ENCODE measurements at places on chromosomes 16 and 17. TPM values are rescaled to one million over a fixed set of nuclear protein-coding genes. Genes with fewer than 3 reads are reported as not detected.

GRCh38 chr16:83917152-83918120 lies 18.5 kb downstream of the MLYCD start:
- H3K27ac ChIP-seq = no peak overlapping the region
- no peaks in the 10 kb centered on the region for H3K27me3 ChIP-seq
- DNase-seq = no peak
- H3K4me1 ChIP-seq = peaks cover 10% of the 10 kb centered on the region
- no peak overlapping the region for H3K4me3 ChIP-seq

GRCh38 chr17:16952401-16952800 lies 19.5 kb downstream of the TNFRSF13B start:
- H3K27ac ChIP-seq = no peak overlapping the region
- no peaks in the 10 kb centered on the region for H3K36me3 ChIP-seq
- H3K4me1 ChIP-seq = no peaks in the 10 kb centered on the region
- no peak overlapping the region for H3K4me3 ChIP-seq

DNA sequence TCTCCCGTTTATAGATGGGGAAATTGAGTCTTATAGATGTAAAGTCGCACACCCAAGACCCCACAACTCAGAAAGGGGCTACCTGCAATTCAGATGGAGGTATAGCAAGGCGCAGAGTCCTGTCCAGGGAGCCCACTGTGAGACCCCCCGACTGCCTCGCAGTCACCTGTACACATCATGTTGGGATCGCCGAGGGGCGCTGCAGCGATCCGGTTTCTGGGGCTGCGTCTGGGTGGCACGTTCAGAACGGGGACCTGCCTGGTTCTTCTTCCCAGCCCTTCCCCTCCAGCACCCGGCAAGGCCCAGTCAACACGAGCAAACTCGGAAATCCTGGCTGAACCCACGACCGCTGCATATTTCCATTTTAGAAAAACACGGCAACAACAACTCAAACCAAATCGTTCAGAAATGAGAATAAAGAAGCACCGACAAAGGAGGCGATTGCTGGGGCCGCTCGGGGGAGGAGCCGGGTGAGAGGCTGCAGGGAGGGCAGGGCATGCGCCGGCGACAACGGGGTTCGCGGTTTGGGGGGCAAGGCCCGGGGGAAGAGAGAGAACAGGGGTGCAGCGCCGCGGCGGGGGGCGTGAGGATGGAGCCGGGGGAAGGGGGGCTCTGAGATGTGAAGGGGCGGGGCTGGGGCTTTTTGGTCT lies 643 bp downstream of the HSDL1 start:
- no peak for DNase-seq
- peak overlapping the region; percentile 93 for H3K4me3 ChIP-seq
- H3K36me3 ChIP-seq = no peaks in the 10 kb centered on the region

GRCh38 chr16:66660422-66661209 lies 35.9 kb downstream of the CMTM4 start:
- H3K4me3 ChIP-seq = no peak overlapping the region
- no peaks in the 10 kb centered on the region for H3K36me3 ChIP-seq
- peaks cover 10% of the 10 kb centered on the region for H3K4me1 ChIP-seq
- H3K27ac ChIP-seq = no peak overlapping the region
- DNase-seq = no peak
- H3K27me3 ChIP-seq = no peaks in the 10 kb centered on the region

GRCh38 chr16:24138575-24138974 lies 117.6 kb upstream of the CACNG3 start:
- no peak overlapping the region for H3K27ac ChIP-seq
- no peaks in the 10 kb centered on the region for H3K36me3 ChIP-seq
- no peak for DNase-seq

GRCh38 chr16:55760310-55761001 lies 72.4 kb downstream of the CES1 start:
- no peak overlapping the region for H3K27ac ChIP-seq
- no peaks in the 10 kb centered on the region for H3K36me3 ChIP-seq
- no peak for DNase-seq

GRCh38 chr17:29357821-29358232 lies 32.3 kb upstream of the TAOK1 start:
- no peaks in the 10 kb centered on the region for H3K36me3 ChIP-seq
- DNase-seq = no peak
- H3K4me1 ChIP-seq = peaks cover 4% of the 10 kb centered on the region
- no peak overlapping the region for H3K27ac ChIP-seq
- no peak overlapping the region for H3K4me3 ChIP-seq

DNA sequence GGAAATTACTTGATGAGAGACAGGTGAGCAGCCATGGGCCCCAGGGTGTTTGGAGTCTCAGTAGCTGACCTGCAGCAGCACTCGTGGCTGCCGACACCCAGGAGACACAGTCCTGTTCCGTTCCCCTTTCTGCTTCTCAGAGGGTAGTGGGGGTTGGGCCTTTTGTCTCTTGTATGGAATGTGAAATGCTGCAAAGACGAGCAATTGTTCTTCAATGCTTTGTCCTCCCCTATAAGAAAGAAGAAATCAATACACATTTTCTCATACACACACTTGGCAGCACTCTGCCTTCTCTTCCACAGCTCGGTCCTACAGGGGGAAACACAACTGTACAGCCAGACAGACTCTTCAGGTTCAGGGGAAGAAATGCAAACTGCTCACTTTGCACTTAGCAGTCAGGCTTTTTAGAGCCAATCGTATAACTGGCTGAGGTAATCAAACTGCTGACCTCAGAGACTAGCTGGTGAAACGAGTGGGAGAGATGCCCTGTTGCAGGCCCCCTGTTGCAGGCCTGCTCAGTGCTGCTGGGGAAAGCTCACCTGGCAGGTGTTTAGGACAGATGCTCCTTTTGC lies 96.7 kb downstream of the AATF start:
- 0 out of 2 replicates have a peak, but pooled peaks cover 3% of the 10 kb centered on the region for H3K4me1 ChIP-seq
- H3K27ac ChIP-seq = no peak overlapping the region
- no peaks in the 10 kb centered on the region for H3K27me3 ChIP-seq
- no peak for DNase-seq

DNA sequence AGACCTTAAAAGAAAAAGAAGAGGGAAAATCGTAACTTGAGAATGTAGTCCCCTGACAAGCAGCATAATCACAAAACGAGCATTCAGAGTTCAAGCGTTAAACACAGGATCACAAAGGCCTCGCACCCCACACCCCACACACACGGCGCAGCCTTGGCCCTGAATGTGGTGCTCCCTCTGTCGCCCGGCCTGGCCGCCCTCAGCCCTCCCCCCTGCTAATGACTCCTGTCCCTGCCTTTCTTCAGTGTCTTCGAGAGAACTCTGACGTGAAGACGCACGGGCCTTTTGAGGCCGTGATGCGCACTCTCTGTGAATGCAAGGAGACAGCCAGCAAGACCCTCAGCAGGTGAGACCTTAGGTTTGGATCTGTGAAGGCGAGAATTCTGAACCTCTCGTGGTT lies 47.5 kb upstream of the ENDOV start:
- H3K4me3 ChIP-seq = no peak overlapping the region
- DNase-seq = no peak

- H3K27ac ChIP-seq = peak overlapping the region; percentile 94
- no peak overlapping the region for H3K4me3 ChIP-seq
- DNase-seq = no peak
- H3K4me1 ChIP-seq = peaks cover 27% of the 10 kb centered on the region
Measured at GRCh38 chr16:2206780-2207433, 1.7 kb downstream of the MLST8 start.

- DNase-seq = peak; percentile 70
- H3K27me3 ChIP-seq = no peaks in the 10 kb centered on the region
- H3K27ac ChIP-seq = 0 out of 2 replicates have a peak overlapping the region, but pooled peaks have one; percentile 18
- H3K4me1 ChIP-seq = peaks cover 4% of the 10 kb centered on the region
- no peak overlapping the region for H3K4me3 ChIP-seq
Measured at GRCh38 chr16:30628628-30629540, 18.7 kb upstream of the ZNF689 start.

GRCh38 chr16:64712026-64712425 lies 409.8 kb downstream of the CDH11 start:
- no peak overlapping the region for H3K4me3 ChIP-seq
- no peak overlapping the region for H3K27ac ChIP-seq
- no peak for DNase-seq
- H3K27me3 ChIP-seq = no peaks in the 10 kb centered on the region
- no peaks in the 10 kb centered on the region for H3K4me1 ChIP-seq

GRCh38 chr16:71540-72401 lies 660 bp downstream of the RHBDF1 start:
- peak overlapping the region; percentile 84 for H3K27ac ChIP-seq
- H3K4me1 ChIP-seq = peaks cover 38% of the 10 kb centered on the region

- no peak overlapping the region for H3K27ac ChIP-seq
- no peaks in the 10 kb centered on the region for H3K27me3 ChIP-seq
- DNase-seq = no peak
- no peaks in the 10 kb centered on the region for H3K36me3 ChIP-seq
- H3K4me1 ChIP-seq = no peaks in the 10 kb centered on the region
Measured at GRCh38 chr17:57158795-57159194, 73.7 kb downstream of the AKAP1 start.

GRCh38 chr17:51493206-51493605 lies 232.9 kb downstream of the UTP18 start:
- H3K27ac ChIP-seq = no peak overlapping the region
- DNase-seq = no peak
- no peaks in the 10 kb centered on the region for H3K36me3 ChIP-seq
- no peaks in the 10 kb centered on the region for H3K4me1 ChIP-seq
- H3K27me3 ChIP-seq = peaks cover 9% of the 10 kb centered on the region
- H3K4me3 ChIP-seq = no peak overlapping the region

DNA sequence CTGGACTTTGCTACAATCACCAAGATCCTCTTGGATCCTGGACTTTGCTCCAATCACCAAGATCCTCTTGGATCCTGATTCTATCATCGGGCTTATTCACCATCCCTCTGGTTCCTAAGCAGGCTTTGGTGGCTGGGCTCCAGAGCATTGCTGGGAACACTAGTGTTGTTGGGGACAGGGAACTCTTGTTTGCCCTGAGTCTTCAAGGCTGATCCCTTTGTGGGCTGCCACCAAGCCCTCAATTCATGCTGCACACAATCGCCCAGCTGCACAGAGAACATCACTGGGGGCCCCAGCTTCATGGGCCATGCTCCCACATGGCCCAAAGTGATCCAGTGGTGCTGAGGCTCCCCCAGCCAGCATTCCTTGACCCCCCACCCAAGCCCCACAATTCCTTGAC lies 88.3 kb downstream of the TMEM132E start:
- H3K36me3 ChIP-seq = no peaks in the 10 kb centered on the region
- no peak overlapping the region for H3K4me3 ChIP-seq
- H3K27ac ChIP-seq = no peak overlapping the region

DNA sequence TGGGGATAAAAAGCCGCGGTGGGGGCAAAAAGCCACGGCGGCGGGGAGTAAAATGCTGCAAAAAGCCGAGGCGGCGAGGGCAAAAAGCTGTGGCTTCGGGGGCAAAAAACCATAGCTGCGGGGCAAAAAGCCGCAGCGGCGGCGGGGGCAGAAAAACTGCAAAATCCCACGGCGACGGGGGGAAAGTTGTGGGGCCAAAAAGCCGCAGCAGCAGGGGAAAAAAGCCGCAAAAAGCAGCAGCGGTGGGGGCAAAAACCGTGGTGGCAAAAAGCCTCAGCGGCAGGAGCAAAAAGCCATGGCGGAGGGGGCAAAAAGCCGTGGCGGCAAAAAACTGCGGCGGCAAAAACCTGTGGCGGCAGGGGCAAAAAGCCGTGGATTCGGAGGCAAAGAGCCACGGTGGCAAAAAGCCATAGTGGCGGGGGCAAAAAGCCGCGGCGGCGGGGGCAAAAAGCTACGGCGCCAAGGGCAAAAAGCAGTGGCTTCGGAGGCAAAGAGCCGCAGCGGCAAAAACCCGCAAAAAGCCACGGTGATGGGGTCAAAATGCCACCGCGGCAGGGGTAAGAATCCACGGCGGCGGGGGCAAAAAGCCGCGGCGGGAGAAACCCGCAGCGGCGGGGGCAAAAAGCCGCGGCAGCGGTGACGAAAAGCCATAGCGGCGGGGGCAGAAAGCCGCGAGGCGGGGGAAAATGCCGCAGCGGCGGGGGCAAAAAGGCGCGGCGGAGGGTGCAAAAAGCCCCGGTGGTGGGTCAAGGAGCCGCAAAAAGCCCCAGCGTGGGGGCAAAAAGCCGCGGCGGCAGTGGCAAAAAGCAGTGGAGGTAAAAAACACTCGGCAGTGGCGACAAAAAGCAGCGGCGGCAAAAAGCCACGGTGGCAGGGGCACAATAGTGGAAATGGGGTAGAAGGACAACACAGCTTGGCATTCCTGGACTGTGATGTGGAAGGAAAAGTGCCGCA lies 192.8 kb downstream of the SHCBP1 start:
- no peak overlapping the region for H3K27ac ChIP-seq
- H3K4me3 ChIP-seq = no peak overlapping the region
- no peaks in the 10 kb centered on the region for H3K36me3 ChIP-seq
- no peak for DNase-seq
- no peaks in the 10 kb centered on the region for H3K27me3 ChIP-seq

GRCh38 chr17:28500712-28501379 lies 5.3 kb upstream of the FOXN1 start:
- no peak overlapping the region for H3K4me3 ChIP-seq
- no peaks in the 10 kb centered on the region for H3K36me3 ChIP-seq
- H3K4me1 ChIP-seq = no peaks in the 10 kb centered on the region
- H3K27me3 ChIP-seq = no peaks in the 10 kb centered on the region
- H3K27ac ChIP-seq = no peak overlapping the region
- DNase-seq = no peak

DNA sequence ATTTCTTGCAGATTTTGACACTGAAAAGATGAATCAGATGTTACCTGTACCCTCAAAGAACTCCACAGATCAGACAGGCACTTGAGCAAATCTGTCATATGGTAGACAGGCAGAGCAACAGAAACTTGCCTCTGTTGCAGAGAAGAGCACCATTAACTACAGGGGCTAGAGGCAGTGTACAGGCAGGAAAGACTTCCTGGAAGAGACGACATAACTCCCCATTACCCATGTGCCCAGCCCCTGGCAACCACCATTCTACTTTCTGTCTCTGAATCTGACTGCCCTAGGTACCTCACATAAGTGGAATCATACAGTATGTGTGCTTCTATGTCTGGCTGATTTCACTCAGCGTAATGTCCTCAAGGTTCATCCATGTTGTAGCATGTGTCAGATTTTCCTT lies 15.5 kb downstream of the GFOD2 start:
- no peaks in the 10 kb centered on the region for H3K4me1 ChIP-seq
- H3K27ac ChIP-seq = no peak overlapping the region
- no peaks in the 10 kb centered on the region for H3K36me3 ChIP-seq
- H3K4me3 ChIP-seq = no peak overlapping the region
- no peaks in the 10 kb centered on the region for H3K27me3 ChIP-seq

- H3K36me3 ChIP-seq = no peaks in the 10 kb centered on the region
- no peak overlapping the region for H3K4me3 ChIP-seq
- H3K4me1 ChIP-seq = peaks cover 6% of the 10 kb centered on the region
- H3K27me3 ChIP-seq = no peaks in the 10 kb centered on the region
- no peak overlapping the region for H3K27ac ChIP-seq
Measured at GRCh38 chr17:31050948-31051347, 43.8 kb upstream of the NF1 start.

- H3K4me3 ChIP-seq = no peak overlapping the region
- no peaks in the 10 kb centered on the region for H3K27me3 ChIP-seq
- H3K27ac ChIP-seq = no peak overlapping the region
- DNase-seq = no peak
- no peaks in the 10 kb centered on the region for H3K36me3 ChIP-seq
Measured at GRCh38 chr17:78617511-78618061, 40.4 kb upstream of the DNAH17 start.

The WNK4 gene
- 4.5 TPM for total RNA-seq

The PLXDC1 gene
- 1.8 TPM for total RNA-seq

The RNU2-1 gene
- total RNA-seq = 5,800 TPM

The HS3ST4 gene
- not detected for total RNA-seq

The KCNJ18 gene
- not detected for total RNA-seq

The C17orf113 gene
- 2.3 TPM for total RNA-seq

The UNC13D gene
- 20.2 TPM for total RNA-seq

The C16orf95 gene
- 12.2 TPM for total RNA-seq

The KDM6B gene
- total RNA-seq = 42.1 TPM

The METRN gene
- 193 TPM for total RNA-seq
